ENCODE measurements at places on chromosomes 7 and 10.
A peak's percentile ranks its signal among the peaks of the same experiment; 100 is the strongest.

GRCh38 chr7:95509199-95509598 is 23.5 kb downstream of the ASB4 start:
- no peaks in the 10 kb centered on the region for H3K4me1 ChIP-seq
- H3K4me3 ChIP-seq = no peak overlapping the region
- peaks cover 7% of the 10 kb centered on the region for H3K27me3 ChIP-seq

GRCh38 chr7:80608336-80608735 is 30.1 kb upstream of the CD36 start:
- no peak overlapping the region for H3K4me3 ChIP-seq
- no peaks in the 10 kb centered on the region for H3K36me3 ChIP-seq
- H3K27me3 ChIP-seq = no peaks in the 10 kb centered on the region
- no peak overlapping the region for H3K27ac ChIP-seq
- H3K4me1 ChIP-seq = peaks cover 9% of the 10 kb centered on the region
- no peak for DNase-seq

- no peaks in the 10 kb centered on the region for H3K4me1 ChIP-seq
- no peak overlapping the region for H3K4me3 ChIP-seq
- H3K27ac ChIP-seq = no peak overlapping the region
- H3K27me3 ChIP-seq = no peaks in the 10 kb centered on the region
- H3K36me3 ChIP-seq = no peaks in the 10 kb centered on the region
- DNase-seq = no peak
Observed at GRCh38 chr10:121276046-121276445, 322.2 kb downstream of the FGFR2 start.

- DNase-seq = peak; percentile 35
- H3K27ac ChIP-seq = no peak overlapping the region
- peaks cover 5% of the 10 kb centered on the region for H3K36me3 ChIP-seq
Observed at GRCh38 chr7:55409482-55410225, 44.5 kb downstream of the LANCL2 start.

- DNase-seq = peak; percentile 46
- H3K4me3 ChIP-seq = no peak overlapping the region
- peak overlapping the region; percentile 19 for H3K27ac ChIP-seq
- no peaks in the 10 kb centered on the region for H3K36me3 ChIP-seq
Observed at GRCh38 chr10:24771943-24772694, 48.4 kb upstream of the ARHGAP21 start.

Data from IMR-90 (cell line).